ENCODE measurements at places on chromosomes 12 and 14. TPM values are rescaled to one million over a fixed set of nuclear protein-coding genes. Genes with fewer than 3 reads are reported as not detected.

The SFSWAP gene
- 44.2 TPM for total RNA-seq

The ARHGEF40 gene
- total RNA-seq, result 71.4 TPM

The PTGER2 gene
- 0.68 TPM for total RNA-seq

The P3H3 gene
- total RNA-seq, result 55.0 TPM

The OAS2 gene
- total RNA-seq, result not detected

The ASCL1 gene
- 0.20 TPM for total RNA-seq

The TEX22 gene
- 0.83 TPM for total RNA-seq

The TAS2R7 gene
- total RNA-seq, result not detected

The DEGS2 gene
- total RNA-seq, result 0.72 TPM

The KCNH3 gene
- total RNA-seq, result 0.26 TPM

The IAPP gene
- total RNA-seq, result not detected

The KLRC4 gene
- total RNA-seq, result not detected

The SLC25A47 gene
- total RNA-seq, result 0.13 TPM

The CLEC12A gene
- total RNA-seq, result not detected

The KRT78 gene
- total RNA-seq, result not detected

The ARL6IP4 gene
- 124 TPM for total RNA-seq
